ENCODE measurements at places on chromosomes 7 and 10.
A peak's percentile ranks its signal among the peaks of the same experiment; 100 is the strongest.

- DNase-seq, result no peak
These were observed 11.3 kb downstream of the STAG3 start for GRCh38 chr7:100189061-100189460.

DNA sequence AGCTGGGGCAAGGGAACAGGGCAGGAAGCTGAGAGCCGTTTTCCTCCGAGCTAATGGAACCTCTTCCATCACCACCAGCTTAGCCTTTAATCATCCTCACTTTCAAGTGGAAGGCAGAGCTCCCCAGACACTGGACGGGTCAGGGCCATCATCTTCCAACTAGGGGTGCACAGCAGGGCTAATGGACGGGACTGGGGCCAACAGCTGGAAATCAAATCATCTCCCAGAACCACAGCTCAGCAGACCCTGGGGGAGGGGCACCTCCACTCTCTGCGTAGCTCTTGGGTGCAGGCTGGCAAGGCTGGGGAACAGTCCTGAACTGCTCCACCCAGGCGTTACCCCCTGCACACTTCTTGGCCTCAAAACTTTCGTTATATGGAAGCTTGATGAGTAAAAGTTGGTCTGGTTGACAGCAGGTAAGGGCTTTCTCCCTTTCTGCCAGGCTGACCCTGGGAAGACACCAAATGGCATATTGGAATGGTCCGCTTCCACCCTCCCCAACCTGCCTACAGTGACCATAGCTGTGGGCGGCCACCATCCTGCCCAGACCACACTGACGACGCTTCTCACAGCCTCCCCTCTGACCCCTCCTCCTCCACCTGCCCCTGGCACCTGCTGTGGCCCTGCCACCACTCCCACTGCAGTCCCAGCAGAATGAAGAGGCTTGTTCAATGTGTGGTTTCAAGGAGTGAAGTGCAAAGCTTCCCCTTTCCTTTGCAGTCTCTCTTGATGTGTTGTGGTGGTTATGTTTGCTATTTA, 51.7 kb upstream of the RET start:
- DNase-seq, result no peak

DNA sequence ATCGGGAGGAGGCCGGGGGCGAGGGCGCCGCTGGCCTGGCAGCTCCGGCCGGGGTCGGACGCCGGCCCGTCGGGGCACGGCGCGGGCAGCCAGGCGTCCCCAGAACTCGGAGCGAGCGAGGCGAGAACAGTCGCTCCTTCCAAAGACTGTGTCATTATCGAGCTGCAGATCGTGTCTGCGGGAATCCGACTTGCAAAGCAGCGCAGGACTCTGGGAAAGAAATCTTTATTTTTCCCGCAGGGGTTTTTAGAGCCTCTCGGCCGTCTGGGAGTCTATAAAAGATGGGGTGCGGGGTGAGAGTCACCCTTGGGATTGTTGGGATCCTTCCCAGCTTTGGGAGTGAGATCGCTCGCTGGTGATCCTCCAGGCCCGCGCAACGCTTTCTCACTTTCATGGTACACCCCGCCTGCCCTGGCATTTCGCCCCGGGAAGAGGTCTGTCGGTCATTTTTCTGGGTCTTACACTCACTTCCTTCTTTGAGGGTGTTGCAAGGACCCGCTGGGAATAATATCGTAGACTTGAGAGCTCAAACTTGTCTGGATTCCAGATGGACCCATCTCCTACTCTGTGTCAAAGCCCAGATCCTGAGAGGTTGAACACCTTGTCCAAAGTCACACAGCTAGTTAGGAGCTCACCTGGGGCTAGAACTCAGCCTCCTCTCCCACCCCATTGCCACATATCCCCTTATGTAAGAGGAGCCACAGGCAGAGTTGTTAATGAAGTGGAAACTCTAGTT, 1.0 kb downstream of the UBTD1 start:
- peak; percentile 88 for DNase-seq

DNA sequence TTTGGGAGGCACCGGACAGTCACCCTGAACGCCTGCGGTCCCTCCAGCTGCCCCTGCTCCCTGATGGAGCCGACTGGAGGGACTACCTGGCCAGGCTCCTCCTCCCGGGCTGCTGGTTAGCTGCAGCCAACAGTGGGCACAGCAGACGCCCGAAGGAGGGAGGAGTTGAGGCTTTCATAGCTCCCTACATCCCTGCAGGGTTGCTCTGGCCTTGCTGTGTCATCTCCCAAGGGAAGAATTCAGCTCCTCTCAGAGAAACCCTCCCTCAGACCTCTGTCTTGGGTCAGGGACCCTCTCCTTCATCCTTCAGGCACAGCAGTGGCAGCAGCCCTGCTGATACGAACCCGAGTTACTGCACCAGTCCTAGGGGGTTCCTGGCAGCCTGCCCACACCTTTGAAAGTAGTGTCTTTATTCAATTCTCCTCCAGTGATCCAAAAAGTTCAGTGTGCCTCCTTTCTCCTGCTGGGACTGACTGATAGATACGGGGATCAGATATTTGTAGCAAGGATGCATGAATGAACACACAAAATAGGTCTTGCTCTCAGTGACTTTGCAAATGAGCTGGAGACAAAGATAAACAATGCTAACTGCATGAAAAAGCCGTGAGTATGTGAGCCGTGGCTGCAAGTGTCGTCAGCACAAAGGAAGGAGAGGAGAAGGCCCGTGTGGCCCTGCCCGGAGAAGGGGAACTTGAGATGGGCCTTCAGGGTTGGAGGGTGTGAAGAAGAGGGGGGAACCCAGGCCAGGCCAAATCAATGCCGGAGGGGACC, 136.6 kb downstream of the PRKAG2 start:
- DNase-seq, result no peak

DNA sequence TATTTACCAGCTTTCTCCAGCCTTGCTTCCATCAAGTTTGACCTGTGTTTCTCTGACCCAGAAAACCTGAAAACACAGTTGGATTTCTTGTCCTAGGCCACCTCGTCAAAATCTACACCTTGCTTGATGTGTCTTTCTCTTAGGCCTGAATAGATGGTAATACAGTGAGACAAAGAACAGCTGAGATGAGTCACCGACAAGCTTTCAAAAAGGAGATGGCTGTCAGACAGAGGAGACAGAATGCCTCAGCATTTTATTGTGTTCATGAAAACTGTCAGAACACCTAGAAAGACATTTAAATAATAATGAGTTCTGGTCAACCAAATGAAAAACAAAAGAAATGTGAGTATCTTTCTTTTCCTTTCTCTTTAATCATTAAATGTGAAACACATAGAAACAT, 119.7 kb upstream of the SORCS1 start:
- DNase-seq, result no peak

- DNase-seq, result no peak
These were observed 102.1 kb upstream of the ZNF746 start for GRCh38 chr7:149599636-149600206.

DNA sequence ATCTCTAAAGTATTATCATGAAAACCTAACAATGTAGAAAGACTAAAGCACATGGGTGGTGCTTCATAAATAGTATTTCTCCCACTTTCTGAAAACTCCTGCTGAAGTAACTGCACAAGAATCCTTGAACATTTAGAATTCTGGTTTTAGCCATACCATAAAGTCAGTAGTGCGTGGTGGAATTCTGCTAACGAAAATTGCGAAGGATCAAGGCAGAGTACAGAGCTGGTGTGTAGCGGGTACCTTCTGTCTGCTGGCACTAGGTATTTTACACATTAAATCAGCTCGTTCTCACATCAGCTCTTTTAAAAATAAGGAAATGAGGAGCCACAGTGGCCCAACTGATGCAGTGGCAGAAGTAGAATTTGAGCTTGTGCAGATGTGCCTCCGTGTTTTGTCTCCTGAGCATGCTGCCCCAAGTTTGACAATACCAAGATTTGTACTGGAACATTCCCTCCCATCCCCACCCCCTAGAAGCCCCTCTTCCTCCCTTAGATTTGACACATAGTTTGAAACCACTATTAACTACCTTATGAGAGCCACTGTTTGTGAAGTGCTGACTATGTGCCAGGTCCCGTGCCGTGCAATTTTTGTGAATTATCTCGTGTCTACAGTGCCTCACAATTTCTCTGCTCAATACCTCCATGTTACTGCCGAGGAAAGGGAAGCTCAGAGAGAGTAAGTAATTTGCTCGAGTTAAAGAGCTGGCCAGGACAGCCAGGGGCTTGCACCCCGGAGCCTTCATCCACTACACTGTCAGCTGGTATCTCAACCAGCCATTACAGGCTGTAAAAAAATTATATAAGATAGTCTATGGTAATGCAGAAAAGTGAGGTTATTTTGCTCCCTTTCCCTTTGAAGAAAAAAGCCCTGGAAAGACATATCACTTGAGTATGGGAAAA, 66.9 kb downstream of the EGFR start:
- DNase-seq, result no peak

- DNase-seq, result no peak
These were observed 44.4 kb downstream of the TACR2 start for GRCh38 chr10:69372126-69372980.

DNA sequence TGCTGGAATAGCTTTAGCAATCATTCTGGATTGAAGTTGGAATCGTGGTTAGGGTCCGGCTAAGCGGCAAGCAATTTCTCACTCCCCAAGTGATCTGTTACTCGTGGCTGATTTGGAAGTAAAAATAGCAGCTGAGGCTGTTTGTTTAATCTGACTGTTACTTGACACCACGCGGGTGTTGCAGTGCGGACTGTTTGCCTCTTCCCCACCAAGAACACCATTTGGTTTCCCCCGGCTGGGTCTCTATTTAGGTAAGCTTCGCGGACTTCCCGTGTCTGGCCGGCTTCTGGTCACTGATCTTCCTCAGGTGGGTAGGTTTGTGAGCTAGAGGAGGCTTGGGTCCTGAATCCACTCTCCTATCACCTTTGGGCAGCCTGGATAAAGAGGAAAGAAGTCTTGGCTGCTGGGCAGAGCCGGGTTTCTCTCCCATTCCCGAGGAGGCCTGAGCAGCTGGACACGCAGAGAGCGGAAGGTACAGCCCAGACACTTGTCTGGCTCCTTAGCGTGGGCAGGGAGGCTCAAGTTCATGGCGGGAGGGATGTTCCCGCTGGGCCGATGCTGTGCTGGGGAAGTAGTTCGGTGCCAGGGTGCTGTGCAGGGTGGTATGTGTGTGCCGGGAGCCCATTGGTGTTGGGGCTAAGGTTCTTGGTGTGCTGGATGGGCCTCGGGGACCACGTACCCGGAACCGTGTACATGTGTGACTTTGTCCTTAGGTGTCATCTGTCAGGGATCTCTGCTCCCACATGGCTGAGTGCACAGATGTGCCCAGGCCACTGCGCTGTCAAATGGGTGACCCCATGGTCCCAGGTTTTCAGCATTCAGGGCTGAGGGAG, at the start of gene C10orf71:
C10orf71 (plus strand) TSS at position 188 of the 833 bp plus-strand sequence. CDS start 23,376 bp downstream, outside the sequence.
- no peak for DNase-seq

DNA sequence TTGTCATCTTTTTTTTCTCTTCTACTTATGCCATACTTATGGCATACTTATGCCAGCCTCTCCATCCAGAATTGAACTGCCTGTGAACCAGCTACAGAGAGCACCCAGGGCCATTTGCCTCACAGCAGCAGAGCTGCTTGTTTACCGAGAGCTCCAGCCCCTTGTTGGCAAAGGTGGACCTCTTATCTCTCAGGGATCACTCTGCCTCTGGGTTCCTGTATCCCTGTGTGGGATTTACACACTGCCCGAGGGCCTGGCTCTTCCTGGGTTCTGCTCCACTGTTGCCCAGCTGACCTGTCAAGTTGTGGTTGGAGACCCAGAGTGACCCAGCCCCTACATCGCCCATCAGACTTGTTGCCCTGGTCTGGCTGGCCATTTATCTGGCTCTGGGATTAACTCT, 22.3 kb downstream of the MRPS33 start:
- DNase-seq, result no peak

- no peak for DNase-seq
These were observed 160.6 kb downstream of the LCOR start for GRCh38 chr10:96992721-96993120.

GRCh38 chr10:9437131-9437530, 1382.6 kb downstream of the GATA3 start:
- no peak for DNase-seq

GRCh38 chr7:155362380-155363145, 64.9 kb downstream of the INSIG1 start:
- DNase-seq, result peak; percentile 21

- DNase-seq, result no peak
These were observed 214.3 kb downstream of the DGKB start for GRCh38 chr7:14688208-14688607.

GRCh38 chr10:110863361-110863760, 8.4 kb upstream of the PDCD4 start:
- no peak for DNase-seq

GRCh38 chr7:5363729-5364128, 59.9 kb downstream of the TNRC18 start:
- DNase-seq, result no peak

GRCh38 chr10:19731560-19731959, 84.7 kb upstream of the PLXDC2 start:
- no peak for DNase-seq

DNA sequence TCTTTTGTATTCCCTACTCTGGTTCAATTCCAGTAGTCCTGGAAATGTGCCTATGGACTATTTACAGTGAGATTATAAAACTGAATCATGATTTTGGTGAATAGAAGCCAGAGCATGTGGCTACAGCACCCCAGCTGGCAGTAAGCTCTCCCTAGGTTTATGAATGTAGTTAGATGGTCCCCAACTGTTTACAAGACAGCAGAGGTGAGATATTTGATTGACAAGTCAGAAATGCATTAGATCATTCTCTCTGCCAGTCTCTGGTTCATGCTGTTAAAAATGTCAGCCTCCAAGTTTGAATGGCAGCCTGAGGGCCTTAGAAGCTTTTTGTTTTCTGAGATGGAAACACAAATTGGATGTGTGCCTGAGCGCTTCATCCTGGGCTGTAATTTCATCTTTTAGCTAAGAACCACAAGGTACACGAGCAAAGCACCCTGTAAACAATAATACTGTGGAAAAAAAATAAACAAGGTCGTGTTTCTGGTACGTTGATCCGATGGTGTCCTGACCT, 85.0 kb downstream of the BTRC start:
- no peak for DNase-seq

- no peak for DNase-seq
These were observed 43.3 kb downstream of the SFTPD start for GRCh38 chr10:79905322-79906314.

DNA sequence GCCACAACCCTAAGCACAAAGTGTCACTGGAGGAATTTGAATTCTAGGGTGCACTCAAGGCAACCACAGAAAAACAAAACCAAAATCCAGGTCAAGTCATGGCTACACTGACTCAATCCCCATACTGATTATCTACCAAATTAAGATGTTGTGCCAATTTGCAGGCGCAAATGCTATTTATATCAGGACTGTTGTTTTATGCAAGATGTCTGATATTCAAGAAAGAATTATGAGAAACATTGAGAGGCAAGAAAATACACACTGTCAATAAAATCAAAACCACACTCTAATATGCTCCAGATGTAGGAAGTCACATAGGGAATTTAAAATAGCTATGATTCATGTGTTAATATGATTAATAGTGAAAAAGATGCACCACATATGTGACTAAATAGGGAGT, 141.3 kb upstream of the MINDY3 start:
- DNase-seq, result no peak

GRCh38 chr7:40866601-40867000, 731.8 kb downstream of the SUGCT start:
- DNase-seq, result no peak

DNA sequence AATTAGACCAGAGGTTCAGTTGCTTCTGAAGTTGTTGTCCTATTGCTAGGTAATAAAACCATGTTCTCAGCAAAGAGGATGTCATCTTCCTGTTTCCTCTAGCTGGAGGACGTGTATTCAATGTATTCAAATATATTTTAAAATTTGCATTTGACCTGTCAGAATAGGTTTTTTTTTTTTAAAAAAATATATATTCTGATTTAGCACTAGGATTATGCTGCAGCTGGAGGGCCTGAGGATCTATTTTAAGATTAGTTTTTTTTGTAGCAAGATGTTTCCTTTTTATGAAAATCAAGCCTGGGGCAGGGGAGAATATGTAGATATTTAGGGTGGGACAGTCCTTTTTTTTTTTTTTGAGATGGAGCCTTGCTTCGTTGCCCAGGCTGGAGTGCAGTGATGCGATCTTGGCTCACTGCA, 337.0 kb downstream of the FRMD4A start:
- DNase-seq, result no peak

Measured in tibial artery (tissue), 4 donors.